ENCODE measurements at places on chromosomes 11 and 22.

GRCh38 chr22:38782402-38783094, 11.4 kb downstream of the DNAL4 start:
- peak; percentile 45 for DNase-seq

GRCh38 chr11:37364246-37364839, 766.3 kb upstream of the RAG2 start:
- DNase-seq = no peak

DNA sequence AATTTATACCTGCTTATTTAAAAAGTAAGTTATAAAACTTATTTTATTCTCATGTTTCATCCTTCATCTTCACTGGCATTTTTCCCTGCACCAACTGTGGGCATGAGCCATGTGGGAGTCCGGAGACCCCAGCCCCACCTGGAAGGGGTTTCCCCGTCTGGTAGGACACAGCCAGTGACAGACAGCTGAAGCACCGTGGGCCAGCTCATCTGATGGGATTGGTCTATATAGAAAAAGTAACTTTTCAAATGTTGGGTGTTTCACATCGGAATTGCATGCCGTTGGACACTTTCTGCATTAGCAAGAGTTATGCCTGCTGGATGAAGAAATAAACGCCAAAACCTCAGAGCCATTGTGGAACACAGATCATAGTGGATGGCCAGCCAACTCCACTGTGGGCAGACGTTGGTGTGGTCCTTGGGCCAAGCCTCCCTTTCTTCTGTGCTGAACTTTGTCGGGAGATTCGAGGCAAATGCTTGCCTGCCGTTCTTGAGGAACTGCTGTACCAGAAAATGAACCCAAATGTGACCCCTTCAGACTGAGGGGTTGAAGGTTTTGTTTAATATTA, 1329.3 kb downstream of the TBC1D22A start:
- no peak for DNase-seq

DNA sequence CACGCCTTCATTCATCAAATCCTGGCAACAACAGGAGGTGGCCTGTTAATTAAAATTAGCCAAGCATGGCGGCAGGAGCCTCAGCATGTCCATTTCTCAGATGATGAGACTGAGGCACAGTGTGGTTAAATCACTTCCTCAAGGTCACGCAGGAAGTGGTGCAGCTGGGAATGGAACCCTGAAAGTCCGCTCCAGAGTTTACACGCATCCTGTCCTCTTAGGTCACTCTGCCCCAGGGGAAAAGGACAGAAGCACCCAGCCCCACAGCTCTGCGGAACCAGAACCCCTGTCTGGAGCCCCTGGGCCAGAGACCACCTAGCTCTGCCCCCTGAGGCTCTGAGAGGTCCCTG, 19.6 kb downstream of the RPL3 start:
- peak; percentile 48 for DNase-seq

DNA sequence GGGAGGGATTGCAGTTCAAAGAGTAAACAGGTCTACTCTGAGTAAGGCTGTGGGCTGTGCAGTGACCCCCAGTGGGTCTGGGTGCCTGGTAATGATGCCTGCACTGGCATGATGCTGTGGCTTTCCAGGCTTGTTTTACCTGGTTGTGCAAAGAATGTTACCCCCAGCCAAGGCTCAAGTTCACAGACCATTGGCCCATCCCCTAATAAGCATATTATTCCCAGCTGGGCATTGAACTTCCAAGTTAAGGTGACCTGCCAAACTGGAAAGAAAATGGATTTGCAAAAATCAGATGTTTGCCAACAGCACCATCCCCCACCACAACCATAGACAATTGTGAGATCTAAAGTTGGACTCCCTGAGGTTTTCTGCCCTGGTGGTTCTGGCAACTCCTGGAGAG, 7.9 kb upstream of the EHF start:
- no peak for DNase-seq

GRCh38 chr11:33461369-33462125, 204.4 kb downstream of the HIPK3 start:
- no peak for DNase-seq

- peak; percentile 39 for DNase-seq
Observed at GRCh38 chr11:74371269-74372052, 26.8 kb downstream of the PGM2L1 start.

DNA sequence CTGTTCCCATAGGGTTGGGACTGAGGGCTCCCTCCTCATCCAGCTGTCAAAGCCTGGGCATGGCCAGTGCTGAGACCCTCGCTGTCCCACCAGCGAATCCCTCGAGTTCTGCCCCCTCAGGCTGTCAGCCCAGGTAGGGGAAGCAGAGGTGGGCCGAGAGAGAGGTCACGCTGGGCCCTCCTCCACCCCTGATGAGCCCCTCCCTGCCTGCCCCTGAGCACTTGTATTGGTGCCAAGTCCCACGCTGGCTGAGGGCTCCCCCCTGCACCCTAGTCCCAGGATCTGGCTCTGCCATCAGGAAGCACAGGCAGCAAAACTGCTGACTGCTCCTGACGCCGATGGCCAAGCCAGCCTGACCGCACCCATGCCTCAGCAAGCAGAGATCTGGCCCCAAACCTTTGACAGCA, 3.3 kb downstream of the PRR33 start:
- no peak for DNase-seq

DNA sequence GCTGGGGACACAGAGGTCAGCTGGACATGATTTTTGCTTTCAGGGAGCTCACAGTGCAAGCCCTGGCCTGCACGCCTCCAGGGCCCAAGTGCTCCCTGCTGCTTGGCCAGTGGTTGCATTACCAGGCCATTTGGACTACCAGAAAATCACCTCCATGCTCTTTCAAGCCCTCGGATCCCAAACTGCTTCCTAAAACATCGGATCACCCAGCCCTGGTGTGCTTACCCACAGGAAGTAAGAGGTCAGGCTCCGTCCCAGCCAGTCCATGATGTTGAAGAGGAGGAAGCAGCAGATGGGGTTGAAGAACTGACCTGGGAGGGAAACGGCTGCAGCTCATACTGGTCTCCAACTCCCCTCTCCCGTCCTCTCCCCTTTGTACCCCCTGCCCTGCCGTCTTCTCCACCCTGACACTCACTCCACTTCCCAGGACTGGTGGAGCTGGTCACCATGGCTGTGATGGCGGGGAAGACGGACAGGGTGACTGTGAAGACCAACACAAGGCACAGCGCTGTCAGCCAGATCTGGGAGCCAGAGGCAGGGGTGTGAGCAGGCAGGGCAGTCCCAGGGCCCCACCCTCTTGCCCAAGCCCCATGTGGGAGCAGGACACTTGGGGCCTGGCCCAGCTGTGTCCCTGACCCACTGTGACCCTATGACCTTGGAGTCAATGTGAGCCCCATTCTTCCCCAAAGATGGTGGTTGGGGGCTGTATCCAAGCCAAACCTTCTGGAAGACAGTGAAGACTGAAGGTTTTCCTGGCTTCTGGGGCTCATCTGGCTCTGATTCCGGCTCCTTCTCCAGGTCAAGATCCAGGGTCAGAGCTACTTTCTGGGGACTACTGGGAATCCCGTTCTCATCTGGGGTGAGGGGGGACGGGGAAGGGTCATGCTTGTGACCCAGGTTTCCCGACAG, 5.6 kb downstream of the SLC29A2 start:
- no peak for DNase-seq

- peak; percentile 55 for DNase-seq
Observed at GRCh38 chr11:57288771-57289579, 35.8 kb downstream of the TNKS1BP1 start.

- no peak for DNase-seq
Observed at GRCh38 chr22:20413217-20414058, 19.5 kb downstream of the ZNF74 start.

DNA sequence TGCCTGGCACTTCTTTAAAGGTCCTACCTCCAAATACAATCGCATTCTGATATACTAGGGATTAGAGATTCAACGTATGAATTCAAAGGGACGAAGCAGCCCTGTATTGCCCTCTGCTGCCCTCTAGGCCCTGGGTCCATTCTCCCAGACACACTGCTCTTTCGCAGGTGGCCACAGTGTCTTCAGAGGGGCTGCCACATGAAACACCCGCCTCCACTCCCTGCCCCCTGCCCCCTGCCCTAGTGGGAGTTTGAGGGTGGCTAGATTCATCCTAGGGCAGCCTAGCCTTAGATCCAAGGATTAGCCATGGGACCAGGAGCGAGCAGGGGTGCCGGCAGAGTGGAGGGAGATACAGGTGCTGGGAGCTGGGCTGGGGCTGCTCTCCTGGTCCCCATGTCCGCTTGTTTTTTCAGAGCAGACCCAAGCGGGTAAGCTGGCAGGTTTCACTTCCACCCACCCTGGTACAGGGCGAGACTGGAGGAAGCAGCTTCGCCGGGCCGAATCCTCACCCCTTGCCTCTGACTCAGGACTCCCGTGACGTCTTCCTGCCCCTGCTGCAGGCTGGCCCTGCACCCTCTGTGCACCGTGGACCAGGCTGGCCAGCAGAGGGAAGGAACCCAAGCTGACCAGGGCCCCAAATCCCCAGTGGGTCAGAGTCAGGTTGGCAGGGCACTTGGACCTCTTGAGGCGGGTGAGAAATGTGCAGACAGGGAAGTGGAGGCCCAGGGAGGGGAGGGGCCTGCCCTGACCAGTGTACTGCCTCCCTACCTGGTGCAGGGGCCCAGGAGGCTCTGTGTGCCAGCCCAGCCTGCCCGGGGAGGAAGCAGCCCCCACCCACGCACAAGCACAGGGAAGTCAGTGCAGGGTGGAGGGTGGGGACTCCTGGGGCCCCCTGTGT, 28.4 kb upstream of the HMOX1 start:
- no peak for DNase-seq

- no peak for DNase-seq
Observed at GRCh38 chr11:70422692-70423522, 24.6 kb downstream of the CTTN start.

DNA sequence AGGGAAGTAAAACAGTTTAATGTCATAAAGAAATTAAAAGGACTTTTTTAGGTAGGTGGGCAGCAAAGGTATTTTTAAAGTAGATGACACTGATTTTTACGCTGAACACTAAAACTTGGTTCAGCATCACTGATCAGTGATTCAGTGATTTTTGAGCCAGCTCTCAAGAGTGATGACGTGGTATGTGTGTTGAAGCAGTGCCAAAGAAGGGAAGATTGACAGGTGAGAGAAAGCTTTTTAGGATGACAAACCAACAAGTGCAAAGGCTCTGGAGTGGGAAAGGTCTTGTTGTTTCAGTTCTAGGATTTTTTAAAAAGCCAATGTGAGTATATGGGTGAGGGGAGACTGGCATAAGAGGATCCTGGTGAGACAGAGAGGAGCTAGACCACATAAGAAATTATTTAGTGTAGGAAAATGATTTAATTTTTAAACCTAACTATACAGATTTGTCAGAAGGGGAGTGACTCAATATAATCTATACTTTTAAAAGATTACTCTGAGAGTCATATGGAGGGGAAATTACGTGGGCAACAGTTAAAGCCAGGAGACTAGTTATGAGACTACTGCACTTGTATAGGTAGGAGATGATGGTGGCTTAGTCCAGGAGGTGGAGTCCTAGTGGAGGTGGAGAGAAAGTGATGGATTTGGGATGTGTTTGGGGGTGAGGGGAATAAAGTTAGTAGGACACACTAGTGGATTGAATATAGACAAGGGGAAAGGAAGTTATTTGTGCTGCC, 17.6 kb upstream of the CALCB start:
- no peak for DNase-seq

- DNase-seq = no peak
Observed at GRCh38 chr11:114587398-114587953, 8.1 kb downstream of the NXPE4 start.

GRCh38 chr11:11752679-11753078, 89.1 kb upstream of the USP47 start:
- DNase-seq = no peak

GRCh38 chr22:49609207-49609876, 218.3 kb downstream of the BRD1 start:
- no peak for DNase-seq

GRCh38 chr11:124633355-124633754, 10.7 kb downstream of the TBRG1 start:
- DNase-seq = no peak

DNA sequence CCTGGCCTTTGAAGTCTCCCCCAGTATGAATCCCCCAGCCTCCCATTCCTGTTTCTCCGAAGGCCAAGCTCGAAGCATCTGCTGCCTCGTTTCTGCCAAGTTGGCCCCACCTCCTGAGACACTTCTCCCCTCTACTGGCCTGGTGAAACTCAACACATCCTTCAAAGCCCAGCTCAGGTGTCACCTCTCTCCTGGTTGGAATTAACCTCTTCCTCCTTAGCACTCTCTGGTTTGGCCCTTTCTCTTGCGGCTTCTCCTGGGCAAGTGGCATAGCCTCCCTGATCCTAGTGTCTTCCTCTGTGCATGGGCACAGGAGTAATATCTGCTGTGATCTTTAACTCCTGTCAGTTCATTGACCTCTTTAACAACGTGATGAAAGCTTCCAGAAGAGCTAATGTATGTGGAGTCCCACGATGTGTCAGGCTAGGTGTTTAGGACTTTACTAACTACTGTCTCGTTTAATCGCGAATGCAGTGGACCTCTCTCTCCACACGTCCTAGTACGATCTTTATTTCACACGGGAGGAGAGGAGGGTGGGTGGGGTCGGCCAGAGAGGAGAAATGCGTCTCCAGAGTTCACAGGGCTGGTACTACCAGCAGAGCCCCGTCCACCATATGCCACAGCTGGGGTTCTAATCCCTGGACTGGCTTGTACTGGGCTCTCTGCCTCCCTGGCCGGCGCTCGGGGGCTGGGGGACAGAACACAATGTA, 826 bp upstream of the PTPRJ start:
- no peak for DNase-seq

GRCh38 chr11:114091516-114092397, 32.2 kb downstream of the ZBTB16 start:
- DNase-seq = no peak

GRCh38 chr11:112348480-112349029, 87.9 kb upstream of the PLET1 start:
- no peak for DNase-seq

- DNase-seq = peak; percentile 77
Observed at GRCh38 chr22:21714786-21715185, 20.8 kb downstream of the YPEL1 start.
